ENCODE measurements at places on chromosomes 1 and 21. TPM values are rescaled to one million over a fixed set of nuclear protein-coding genes. Genes with fewer than 3 reads are reported as not detected.

RGS16 gene
- 3.7 TPM for total RNA-seq

DNTTIP2 gene
- 16.2 TPM for total RNA-seq

SRSF10 gene
- total RNA-seq, result 111 TPM

PRR9 gene
- total RNA-seq, result not detected

HOOK1 gene
- 26.1 TPM for total RNA-seq

KRTAP13-2 gene
- not detected for total RNA-seq

BMP8A gene
- total RNA-seq, result 0.70 TPM

AMY1C gene
- not detected for total RNA-seq

MPZ gene
- total RNA-seq, result 8.2 TPM

ASAP3 gene
- 40.1 TPM for total RNA-seq

F11R gene
- total RNA-seq, result 96.5 TPM

OPRD1 gene
- total RNA-seq, result 0.23 TPM

FCGR1A gene
- 6.2 TPM for total RNA-seq

LCE2C gene
- total RNA-seq, result not detected

ELAPOR1 gene
- 2.1 TPM for total RNA-seq

KRTAP10-10 gene
- not detected for total RNA-seq

TAS1R1 gene
- total RNA-seq, result 0.53 TPM

ZNF593OS gene
- not detected for total RNA-seq

SLC44A3 gene
- total RNA-seq, result 41.0 TPM

TYW3 gene
- 11.4 TPM for total RNA-seq

ZNF496 gene
- 61.6 TPM for total RNA-seq

SPRR5 gene
- not detected for total RNA-seq

CRNN gene
- not detected for total RNA-seq

LCE3E gene
- not detected for total RNA-seq

KCNA2 gene
- total RNA-seq, result 0.35 TPM

FRRS1 gene
- 13.4 TPM for total RNA-seq

FMO5 gene
- total RNA-seq, result 5.1 TPM

OR2L2 gene
- total RNA-seq, result 0.06 TPM

DCST2 gene
- total RNA-seq, result 0.53 TPM

TMIGD3 gene
- total RNA-seq, result 0.47 TPM

OTUD7B gene
- 21.4 TPM for total RNA-seq

UBL4B gene
- total RNA-seq, result not detected

AMY2B gene
- total RNA-seq, result 30.7 TPM

YTHDF2 gene
- 61.8 TPM for total RNA-seq

BRDT gene
- not detected for total RNA-seq

Data from metanephros (tissue), 2 donors.